ENCODE measurements at places on chromosomes 16 and 17.

DNA sequence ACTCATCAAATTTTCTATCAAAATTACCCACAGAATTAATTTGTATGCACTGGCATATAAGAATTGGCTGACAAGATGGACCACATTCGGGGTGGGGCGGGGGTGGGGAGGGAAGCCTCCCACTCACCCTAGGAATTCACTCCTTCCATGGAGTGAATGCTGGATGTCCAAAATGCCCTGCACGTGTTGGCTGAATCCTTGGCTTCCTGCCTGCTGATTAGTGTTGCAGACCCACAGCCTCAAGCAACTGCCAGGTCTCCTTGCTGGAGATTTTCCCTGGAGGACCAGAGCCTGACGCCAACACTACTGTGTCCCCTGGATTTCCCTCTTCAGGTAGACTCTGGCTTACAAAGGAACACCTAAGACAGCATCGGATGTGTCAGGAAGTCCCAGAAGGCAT lies 575.7 kb upstream of the CDH11 start:
- no peak for DNase-seq

- no peak for DNase-seq
Observed at GRCh38 chr17:42202696-42203095, 8.4 kb upstream of the GHDC start.

DNA sequence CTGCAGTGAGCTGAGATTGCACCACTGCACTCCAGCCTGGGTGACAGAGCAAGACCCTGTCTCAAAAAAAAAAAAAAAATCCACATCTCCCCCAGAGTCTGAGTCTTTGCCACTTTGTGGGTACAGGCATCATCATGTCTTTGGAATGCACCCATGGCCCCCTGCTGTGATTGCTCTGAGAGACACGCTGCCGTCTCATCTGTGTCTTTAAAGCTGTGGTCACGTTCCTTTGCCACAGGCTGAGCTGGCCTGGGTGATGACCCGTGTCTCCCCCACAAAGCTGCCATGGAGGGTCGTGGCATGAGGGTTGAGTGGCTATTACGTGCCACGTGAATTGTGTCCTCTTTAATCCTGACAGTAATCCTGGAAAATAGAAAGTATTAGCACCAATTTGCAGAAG lies 20.2 kb downstream of the CRISPLD2 start:
- no peak for DNase-seq

DNA sequence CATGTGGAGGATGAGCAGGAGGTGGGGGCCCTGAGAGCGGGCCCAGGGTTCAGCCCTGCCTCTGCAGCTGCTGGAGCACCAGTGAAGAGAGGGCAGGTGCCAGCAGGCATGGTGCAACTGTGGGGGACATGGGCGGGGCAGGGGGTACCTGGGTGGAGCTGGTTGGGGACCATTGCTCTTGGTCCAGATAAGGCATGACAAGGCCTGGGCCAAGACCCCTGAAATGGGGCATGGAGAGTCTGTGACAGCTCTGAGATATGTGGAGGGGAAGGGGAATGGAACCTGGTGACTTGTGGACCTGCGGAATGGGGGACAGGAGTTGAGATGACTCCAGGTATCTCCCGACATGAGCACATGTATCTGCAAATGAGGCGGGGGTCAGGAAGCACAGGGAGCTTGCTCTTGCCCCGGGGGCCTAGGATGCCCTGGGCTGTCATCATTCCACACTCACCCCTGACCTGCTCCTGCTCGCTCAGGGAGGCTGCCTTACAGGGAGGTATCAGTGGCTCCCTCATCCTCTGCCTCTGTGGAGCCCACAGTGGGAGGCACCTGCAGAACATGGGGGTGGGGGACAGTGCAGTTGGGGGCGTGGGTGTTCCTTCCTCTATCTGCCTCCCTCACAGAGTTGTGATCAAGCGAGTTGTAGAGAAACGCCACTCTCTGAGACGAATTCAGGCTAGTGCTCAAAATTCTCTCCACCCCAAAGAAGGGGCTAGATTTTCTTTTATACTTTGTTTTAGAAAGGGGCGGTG lies 40.2 kb downstream of the TMEM235 start:
- DNase-seq = no peak

DNA sequence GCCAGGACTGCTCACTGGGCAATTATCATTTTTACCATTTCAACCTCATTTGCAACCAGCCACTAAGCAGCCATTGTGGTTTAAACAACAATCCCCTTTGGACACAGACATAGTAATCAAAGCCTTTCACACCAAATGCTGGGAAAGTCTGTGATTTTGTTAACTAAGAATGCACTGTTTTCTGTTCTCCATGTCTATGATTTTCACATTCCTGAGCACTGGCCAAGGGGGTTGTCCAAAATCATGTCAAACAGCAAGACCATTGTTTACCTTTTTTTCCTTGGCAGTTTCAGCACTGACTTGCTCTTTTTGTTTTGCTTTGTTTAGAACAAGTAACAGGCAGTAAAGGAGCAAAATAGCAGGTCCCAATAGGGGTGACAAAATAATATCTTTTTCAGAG lies 106.3 kb upstream of the SIAH1 start:
- no peak for DNase-seq

DNA sequence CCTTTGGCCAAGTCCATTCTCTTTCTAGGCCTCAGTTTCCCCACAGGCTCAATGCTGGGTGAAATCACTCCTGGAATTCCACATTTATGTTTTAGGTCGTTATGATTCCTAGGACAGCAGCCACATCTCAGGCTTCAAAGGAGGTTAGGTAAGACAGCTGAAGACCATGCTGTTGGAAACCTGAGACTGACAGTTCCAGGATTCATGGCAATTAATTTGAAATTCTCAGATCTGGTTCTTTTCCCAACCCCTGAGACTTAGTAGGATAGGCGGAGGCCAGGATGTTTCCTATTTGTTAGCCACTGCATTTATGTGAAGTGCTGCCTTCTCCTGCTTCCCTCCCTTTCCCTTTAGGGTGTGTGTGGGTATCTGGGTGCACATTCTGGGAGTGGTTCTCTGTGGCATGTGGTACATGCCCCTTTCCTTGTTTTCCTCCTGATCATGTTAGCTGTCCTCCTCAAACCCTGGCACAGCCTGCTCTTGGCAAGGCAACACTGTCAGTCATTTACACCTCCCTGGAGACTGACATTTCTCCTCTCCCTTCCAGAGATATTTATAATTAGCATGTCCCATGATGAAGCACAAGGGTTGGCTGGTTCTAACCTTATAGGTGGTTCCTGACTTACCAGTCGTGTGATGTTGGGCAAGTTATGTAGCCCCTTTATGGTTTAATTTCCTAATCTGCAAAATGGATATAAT lies 91.4 kb upstream of the SALL1 start:
- no peak for DNase-seq

DNA sequence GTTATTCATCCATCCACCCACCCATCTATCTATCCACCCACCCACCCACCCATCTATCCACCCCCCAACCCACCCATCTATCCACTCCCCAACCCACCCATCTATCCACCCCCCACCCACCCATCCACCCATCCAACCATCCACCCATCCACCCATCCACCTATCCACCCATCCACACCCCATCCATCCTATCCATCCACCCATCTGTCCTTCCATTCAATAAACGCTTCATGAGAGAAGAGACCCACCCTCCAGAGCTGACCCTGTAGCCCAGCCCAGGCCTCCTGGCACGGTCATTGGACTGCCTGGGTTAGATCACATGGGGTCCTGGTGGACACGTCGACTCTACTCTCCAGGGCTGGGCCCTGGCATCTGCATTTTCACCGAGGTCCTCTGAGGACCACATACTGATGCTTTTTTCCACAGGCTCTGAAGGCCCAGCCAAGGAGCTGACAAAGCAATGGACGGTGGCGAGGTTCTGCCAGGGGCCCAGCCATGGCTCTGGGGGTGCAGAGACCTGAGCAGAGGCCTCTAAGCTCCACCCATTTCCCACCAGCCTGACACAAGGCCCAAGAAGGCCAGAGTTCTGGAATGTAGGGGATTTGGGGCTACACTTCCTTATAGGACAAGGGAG lies 41.3 kb upstream of the SLC38A10 start:
- no peak for DNase-seq

DNA sequence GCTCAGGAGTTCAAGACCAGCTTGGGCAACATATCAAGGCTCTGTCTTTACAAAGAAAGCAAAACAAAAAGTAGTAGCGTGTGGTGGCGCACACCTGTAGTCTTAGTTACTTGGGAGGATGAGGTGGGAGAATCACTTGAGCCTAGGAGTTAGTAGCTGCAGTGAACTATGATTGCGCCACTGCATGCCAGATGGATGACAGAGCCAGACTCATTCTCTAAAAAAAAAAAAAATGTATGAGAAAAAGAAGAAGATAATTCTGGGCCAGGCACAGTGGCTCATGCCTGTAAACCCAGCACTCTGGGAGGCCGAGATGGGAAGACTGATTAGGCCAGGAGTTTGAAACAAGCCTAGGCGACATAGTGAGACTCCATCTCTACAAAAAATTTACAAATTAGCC lies 28.5 kb downstream of the STAT5B start:
- DNase-seq = no peak

DNA sequence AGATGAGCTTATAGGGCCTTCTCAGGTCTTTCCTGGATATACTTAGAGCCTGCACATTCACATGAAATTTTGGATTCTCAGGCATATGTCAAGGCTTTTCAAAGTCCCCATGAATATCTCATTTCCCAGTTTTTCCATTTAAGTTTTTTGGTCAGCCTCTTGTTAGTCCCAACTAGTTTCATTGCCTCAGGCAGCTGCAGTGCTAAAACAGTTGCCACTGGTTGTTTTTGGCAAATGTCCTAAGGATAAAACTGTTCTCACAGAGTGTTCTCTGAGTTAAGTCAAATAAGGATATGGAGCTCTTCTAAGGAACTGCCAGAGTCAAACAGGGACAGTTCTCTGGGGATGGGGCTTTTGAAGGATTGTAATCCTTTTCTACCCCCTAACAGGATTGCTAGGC lies 39.9 kb upstream of the ABCC11 start:
- no peak for DNase-seq

DNA sequence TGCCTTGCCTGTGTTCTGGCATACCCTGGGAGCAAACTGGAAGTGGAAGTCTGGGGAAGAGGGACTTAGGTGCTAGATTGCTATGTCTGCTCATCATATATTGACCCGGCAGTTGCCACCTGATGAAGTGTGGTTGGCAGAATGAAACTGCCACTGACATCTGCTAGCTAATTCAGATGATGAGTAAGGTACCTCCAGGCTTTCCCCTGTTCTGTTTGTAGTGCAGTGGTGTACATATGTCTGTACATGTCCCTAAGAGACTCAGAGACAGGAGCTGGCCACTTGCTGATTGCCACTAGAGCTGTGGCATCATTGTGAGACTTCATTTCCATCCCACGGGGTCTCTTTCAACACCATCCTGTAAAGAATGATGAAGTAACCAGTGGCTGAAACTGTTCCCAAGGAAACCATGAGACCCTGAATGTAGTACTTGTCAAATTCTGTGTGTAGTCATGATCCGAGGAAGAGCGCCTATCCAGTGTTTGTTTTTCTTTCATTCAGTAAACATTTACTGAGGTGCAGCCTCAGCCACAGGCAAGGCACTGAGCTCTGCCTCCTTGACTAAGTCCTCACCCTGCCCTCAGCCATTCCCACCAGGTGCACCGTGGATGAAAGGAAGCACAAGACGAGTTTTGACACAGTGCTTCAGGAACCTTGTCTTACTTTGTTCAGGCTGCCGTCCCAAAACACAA lies 13.2 kb downstream of the CLUAP1 start:
- no peak for DNase-seq

DNA sequence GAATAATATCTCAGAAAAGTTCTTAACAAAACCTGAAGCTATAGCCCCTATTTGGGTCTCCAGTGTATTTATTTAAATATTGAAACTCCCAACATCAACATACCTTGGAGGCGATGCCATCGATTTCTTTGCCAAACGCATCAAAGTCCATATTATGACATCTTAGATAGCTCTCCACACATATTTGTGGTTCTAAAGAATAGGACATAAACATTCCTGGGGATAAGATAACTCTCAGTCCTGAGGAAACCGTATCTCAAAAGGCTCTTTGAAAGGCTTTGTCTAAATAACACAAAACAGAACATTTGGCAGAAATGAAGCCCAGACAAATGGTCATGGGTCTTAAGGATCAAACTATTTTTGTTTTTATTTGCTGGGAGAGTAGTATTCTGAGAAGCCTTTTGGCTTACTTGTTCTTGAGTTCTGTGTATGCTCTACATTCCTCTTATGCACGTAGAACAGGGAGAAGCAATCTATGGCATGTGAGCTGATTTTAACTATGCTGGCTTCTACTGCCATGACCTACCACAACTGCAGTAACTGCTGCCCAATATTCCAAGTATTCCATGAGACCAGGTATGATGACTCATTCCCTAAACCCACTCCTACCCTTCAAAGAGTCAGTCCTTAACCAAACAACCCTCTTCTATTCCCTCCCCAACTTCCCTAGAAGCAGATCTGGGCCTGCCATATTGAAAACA lies 279.0 kb upstream of the ZFHX3 start:
- DNase-seq = no peak

GRCh38 chr17:81859906-81860755 lies at the start of gene P4HB:
P4HB (minus strand) TSS chr17:81860535; CDS start chr17:81860471, 64 bp downstream.
- no peak for DNase-seq

GRCh38 chr17:82477934-82478333 lies 19.4 kb downstream of the NARF start:
- DNase-seq = no peak

DNA sequence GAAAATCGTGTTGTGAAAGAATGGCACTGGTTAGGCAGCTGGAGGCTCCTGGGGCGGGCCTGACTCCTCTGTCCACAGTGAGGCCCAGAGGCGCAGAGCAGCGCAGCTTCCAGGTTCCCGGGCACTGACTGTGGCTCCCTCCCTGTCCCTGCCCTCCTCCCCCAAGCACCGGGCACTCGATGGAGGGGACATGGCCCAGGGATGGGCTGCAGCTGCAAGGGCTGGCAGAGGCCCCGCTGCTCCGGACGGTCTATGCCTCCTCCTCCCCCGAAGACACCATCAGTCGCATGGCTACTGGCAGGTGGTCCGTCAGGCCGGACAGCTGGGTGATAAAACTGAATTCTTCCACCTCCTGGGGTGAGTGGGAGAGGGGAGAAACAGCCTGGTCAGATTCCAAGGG lies 50.1 kb downstream of the PRMT7 start:
- no peak for DNase-seq

DNA sequence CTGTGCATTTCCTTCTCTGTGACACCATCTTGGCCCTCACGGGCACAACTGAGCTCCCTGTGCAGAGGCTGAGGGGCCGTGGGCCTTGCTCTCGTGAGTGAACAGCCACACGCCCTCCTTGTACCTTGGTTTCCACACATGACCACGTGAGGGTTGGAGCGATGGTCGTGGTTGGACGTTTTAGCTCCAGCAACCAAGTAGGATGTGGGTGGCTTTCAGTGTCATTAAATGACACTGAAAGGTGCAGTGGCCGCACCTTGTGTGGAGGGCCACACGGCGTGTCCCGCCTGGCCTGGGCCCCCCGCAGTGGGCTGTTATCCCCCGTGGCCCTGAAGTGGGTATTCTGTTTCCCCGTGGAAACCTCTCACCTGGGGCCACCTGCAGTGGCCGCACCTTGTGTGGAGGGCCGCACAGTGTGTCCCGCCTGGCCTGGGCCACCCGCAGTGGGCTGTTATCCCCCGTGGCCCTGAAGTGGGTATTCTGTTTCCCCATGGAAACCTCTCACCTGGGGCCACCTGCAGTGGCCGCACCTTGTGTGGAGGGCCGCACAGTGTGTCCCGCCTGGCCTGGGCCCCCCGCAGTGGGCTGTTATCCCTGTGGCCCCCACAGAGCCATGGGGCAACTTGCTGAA lies 28.2 kb downstream of the ACSF3 start:
- DNase-seq = no peak

GRCh38 chr17:4789701-4789950 lies 862 bp downstream of the GLTPD2 start:
- DNase-seq = no peak
